Tibial nerve (tissue), 4 donors: ENCODE measurements at places on chromosomes 2 and 18. TPM values are rescaled to one million over a fixed set of nuclear protein-coding genes. Genes with fewer than 3 reads are reported as not detected.

CMPK2 gene
- total RNA-seq: 5.7 TPM

TRIM43B gene
- total RNA-seq: not detected

DNER gene
- total RNA-seq: 6.7 TPM

KIAA2012 gene
- not detected for total RNA-seq

FAM237A gene
- total RNA-seq: not detected

CCDC102B gene
- 27.5 TPM for total RNA-seq
